ENCODE measurements at places on chromosomes 6 and 20.

DNA sequence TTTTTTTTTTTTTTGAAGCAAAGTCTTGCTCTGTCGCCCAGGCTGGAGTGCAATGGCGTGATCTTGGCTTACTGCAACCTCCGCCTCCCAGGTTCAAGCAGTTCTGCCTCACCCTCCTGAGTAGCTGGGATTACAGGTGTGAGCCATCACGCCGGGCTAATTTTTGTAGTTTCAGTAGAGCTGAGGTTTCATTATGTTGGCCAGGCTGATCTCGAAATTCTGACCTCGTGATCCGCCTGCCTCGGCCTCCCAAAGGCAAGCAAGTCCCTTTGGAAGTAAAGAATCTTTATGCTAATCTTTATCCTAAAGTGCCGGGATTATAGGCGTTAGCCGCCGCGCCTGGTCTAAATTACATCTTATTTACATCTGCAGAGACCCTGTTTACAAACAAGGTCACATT lies 1.5 kb downstream of the PSMG4 start:
- DNase-seq, result no peak

- no peak for DNase-seq
These were observed 74.3 kb upstream of the MLN start for GRCh38 chr6:33877982-33878535.

DNA sequence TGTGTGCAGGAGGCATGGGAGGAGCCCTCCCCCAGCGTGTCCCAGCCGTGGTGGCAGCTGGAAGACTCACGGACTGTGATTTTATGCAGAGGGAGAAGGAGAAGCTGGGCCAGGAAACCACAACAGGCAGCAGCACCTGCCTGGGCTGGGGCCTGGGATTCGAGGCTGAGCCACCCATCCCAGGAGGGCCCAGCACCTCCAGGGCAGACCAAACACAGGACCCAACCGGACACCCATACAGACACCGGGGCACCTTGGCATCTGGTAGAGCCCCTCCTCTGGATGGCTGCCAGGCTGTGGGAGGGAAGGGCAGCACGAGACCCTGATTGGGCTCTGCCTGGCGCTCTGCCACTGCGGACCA lies 41.7 kb upstream of the CHRNA4 start:
- no peak for DNase-seq

- DNase-seq, result no peak
These were observed 18.5 kb downstream of the GSTA4 start for GRCh38 chr6:52976591-52977035.

DNA sequence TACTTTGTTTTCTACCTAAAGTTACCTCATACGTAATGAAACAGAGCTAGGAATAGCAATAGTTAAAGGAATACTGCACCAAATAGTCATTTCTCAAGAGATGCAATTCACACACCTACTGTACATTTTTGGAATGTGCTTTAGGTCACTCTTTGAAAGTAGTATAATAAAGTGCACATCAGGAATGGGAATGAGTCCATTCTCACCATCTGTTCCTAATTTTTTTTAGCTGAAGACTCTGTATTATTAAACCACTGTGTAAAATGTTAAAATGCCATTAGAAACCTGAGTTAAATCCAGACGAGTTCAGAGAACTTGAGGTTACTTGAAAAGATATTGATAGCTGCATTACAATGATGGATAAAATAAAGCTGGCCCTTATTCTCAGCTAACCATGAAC lies 51.9 kb upstream of the EPHA7 start:
- no peak for DNase-seq

DNA sequence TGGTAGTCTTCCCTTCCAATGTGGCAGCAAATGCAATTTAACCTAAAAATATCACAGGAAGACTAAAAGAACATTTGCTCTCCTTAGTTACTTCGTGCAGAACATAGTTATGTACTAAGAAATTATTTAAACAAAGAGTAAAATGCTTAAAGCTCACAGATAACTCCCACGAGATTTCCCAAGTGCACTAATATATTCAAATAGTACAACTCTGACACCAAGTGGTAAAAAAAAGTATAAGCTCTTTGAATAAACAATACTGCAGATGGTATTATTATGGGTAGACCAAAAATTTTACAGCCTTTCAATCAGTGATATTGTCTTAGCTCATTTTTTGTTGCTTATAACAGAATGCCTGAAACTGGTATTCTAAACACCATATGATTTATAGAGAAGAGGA lies 52.8 kb upstream of the FILIP1 start:
- DNase-seq, result no peak

DNA sequence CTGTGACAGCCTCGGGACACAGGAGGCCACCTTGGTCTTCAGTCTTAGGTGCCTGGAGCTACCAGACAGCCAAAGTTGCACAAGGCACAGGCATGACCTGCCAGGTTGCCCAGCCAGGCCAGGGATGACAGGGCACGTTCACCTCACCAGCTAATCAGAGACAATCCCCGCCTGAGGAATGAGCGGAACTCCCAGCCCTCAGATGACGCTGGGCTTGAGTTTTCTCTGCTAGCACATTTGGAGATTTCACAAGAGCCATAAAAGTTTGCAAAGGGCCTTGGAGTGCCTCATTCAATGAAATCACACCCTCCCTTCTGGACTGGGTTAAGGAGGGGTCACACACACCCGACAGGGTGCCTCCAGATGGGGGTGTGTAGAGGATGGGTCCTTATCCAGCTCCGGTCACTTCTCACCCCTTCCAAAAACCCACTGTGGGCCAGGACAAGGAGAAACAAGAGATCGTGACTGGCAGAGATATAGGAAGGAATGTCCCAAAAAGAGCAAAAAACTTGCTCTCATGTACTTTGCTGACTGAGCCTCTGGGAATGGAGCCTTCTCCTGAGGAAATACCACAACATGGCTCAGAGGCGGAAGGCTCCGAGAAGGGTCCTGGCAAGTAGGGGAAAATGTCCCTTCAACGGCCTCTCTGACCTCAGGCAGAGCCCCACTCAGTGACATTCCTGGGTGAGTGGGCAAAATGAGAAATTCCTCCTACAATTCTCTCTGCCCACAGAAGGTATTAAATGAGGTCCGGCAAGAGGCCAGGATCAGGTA lies 121.6 kb downstream of the ISM1 start:
- DNase-seq, result no peak

DNA sequence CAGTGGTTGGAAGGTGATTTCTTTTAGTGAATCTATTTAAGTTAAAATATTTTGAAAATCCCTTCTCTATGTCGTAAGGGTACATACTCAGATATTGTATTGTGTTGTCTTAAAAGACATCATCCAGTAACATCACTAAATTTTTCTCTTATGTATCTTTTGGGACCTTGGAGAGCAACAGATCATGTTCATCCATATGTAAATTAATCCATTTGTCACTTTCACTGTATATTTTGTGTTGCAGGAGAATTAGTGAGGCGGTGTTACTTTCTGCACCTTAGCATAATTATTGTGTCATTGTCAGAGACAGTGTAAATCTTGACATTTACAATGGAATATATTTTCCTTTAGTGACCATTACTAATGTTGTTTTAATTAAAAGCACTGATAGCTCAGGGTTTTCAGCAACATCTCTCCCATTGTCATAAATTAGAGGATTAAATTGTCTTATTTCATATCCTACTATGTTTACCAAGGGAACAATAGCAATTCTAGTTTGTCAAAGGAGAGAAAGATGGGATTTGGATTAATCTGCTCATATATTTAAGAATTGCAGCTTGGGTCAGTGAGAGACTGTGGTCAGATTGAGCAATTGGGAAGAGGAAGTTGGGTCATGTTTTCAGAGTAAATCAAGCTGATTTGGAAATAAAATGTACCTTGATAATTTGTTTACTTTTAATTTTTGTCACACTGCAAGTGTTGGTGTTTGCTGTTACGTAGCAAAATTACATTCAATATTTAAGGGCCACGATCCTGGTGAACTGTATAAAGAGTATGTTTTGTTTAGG lies 22.7 kb downstream of the DOK5 start:
- DNase-seq, result no peak

DNA sequence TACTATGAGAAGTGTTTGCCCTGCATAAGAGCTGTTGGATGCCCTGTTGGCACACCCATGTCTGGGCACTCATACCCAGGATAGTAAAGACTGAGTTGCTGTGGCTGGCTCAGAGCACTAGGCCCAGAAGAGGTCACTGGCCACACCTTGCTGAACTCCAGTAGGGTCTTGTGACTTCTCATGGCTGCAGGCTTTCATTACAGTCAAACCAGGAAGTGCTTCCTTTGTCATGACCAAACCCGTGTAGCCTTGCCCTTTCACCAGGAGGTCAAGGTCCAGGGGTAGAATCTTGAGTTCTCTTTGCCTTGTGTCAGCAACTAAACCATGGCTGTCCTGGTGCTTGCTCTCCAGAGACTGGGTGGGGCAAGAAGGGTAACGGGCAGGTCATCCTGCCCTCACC lies 49.5 kb downstream of the CD164 start:
- DNase-seq, result no peak

DNA sequence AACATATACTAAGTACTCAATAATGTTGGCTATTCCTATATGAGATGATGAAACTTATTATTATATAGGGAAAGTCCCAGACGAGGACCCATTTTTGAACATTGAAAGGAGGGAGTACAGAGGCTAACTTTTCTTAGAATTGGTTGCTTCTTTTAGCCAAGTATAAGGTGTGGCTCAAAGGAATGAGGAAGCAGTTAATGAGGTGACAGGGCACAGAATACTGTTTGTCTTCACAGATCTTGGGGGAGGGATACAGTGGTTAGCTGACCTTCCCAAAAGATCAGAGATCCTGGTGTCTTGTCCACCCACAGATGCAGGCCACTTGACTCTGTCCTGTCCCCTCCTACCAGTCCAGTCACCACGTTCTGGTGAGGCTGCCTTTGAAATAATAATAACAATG lies 67.8 kb upstream of the EPB41L1 start:
- DNase-seq, result no peak

DNA sequence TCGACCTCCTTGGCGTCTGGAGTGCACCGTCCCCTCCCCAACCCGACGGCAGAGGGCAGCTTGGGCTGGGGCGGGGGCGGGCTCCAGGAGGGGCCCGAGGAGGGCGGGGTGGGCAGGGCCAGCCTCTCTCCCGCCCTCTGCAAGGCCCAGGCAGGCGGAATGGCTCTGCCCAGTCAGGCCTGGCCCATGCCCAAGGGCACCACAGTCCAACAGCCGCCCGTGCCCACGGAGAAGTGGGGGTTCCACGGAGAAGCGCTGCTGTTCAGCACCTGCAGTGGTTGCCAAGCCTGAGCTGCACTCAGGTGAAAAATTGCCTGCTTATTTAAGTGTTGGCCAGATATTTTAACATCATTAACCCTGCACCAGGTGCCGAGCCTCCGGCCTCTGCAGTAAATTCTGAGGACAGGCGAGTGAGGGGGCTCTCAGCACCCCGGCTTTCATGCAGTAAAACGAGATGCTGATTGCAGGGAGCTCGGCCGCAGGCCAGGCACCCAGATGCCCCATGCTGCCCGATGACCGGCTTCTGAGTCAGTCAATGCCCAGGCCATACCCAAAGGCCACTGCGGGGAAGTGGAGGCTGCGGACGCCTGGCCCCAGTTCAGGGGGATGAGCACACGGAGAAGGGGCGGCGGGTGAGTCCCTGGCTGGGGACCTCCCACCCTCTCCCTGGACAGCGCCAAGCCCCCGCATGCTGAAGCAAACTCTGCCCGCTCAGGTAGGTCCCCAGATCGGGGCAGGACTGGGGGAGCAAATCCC lies at the start of gene SRMS:
TSS of gene SRMS (minus strand) at position 25 of the 756 bp plus-strand sequence. CDS start 286 bp downstream, outside the sequence.
- DNase-seq, result no peak

DNA sequence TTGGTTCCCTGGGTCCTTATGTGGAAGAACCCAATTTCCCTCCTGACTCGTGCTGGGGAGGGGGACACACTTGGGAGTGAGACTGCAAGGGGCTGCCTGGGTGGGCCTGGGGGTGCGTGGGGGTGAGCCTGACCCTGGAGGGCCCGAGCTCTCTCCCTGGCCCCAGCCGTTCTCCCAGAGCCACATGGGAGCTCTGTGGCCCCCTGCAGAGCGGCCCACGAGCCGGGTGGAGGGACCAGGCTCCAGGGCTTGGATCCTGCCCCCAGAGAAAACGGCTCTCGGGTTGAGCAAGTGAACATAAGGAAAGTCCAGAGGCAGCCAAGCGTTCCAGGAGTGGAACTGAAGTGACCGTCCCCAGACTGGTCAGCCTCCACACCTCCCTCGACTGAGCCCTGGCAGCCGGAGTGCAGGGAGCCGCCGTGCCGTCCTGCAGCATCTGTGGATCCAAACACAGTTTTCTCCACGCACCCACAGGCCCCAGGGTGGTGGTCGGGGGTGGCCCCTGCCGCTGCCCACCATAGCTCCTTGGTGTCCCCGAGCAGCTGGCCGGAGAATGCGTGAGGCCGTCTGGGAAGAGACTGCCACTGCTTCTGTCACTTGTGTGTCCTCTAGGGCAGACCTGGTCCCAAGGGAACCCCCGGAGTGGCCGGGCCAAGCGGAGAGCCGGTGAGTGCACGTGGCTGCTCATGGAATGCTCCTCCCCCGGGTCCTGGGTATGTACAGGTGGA lies 10.6 kb downstream of the COL9A3 start:
- no peak for DNase-seq

DNA sequence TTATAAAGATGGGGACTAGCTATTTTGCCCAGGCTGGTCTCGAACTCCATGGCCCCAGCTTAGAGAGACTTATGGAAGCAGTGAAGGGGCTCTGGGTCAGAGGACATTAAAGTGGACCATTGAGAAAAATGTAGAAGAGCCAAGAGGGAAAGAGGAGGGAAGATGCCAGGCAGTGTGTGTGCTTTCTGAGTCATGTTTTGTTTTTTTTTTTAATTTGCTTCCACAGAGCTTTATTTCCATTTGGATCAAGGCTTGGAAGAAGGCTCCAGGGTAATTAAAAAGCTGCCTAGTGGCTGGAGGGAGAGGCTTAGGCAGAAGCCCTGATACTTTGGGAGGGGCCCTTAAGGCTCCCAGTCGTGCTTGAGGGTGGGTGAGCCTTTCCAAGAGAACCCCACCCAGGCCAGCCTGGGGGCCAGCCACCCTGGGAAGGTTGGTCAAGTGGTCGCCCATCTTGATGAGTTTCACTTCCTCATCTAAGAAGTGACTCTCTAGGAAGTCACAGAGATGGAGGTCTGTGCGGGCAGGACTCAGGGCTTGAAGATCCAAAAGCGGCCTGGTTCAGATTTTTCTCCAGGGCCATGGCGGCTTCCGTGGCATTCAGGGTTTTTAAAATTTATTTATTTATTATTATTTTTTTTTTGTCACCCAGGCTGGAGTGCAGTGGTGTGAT lies 3.0 kb upstream of the ZNF335 start:
- DNase-seq, result no peak

- no peak for DNase-seq
These were observed 63.0 kb upstream of the TOP1 start for GRCh38 chr20:40965671-40966070.

DNA sequence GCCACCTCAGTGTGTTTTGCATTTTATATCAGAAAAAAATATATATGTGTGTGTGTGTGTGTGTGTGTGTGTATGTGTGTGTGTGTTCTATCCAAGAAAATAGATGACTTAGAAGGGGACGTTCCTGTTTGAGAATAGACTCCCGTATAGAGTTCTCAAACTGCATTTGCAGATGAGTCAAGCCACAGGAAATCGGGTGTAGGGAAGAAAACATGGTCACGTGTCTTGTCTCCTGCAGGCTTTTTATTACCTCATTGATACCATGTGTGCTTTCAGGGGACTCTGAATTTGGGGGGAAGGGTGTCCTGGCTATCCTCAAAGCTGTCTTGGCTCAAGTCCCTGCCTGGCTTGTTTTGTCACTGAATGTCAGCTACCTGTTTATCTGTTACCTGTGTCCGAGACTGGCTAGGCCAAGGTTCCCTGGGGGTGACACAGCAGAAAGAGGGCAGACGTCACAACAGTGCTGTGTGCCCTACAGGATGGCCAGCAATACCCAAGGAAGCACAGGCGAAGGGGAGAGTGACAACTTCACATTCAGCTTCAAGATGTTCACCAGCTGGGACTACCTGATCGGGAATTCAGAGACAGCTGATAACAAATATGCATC lies 55.7 kb upstream of the NOP56 start:
- DNase-seq, result no peak

- no peak for DNase-seq
These were observed 38.6 kb downstream of the ATXN1 start for GRCh38 chr6:16722630-16723029.

Measured in T-helper 1 cell (primary cell).